ENCODE measurements at places on chromosomes 6 and 20. TPM values are rescaled to one million over a fixed set of nuclear protein-coding genes. Genes with fewer than 3 reads are reported as not detected.

TCP11 gene
- 0.07 TPM for total RNA-seq

LY6G6F gene
- total RNA-seq = not detected

NRSN1 gene
- total RNA-seq = not detected

IMPG1 gene
- total RNA-seq = not detected

SEMG1 gene
- not detected for total RNA-seq

TMEM217 gene
- 1.4 TPM for total RNA-seq

SIM1 gene
- total RNA-seq = not detected

TNXB gene
- 9.8 TPM for total RNA-seq

LTA gene
- total RNA-seq = not detected

CCN5 gene
- 3.0 TPM for total RNA-seq

RAB44 gene
- total RNA-seq = 0.03 TPM

C6orf118 gene
- not detected for total RNA-seq

ANGPT4 gene
- not detected for total RNA-seq

AIF1 gene
- total RNA-seq = not detected

DOK5 gene
- total RNA-seq = 55.3 TPM

SUMO4 gene
- total RNA-seq = 1.2 TPM

MMP24 gene
- total RNA-seq = 0.98 TPM

SLC22A7 gene
- not detected for total RNA-seq

LRP11 gene
- total RNA-seq = 66.3 TPM

ASIP gene
- total RNA-seq = not detected

PRSS35 gene
- total RNA-seq = 4.2 TPM

SLC35F1 gene
- total RNA-seq = 0.07 TPM

RHAG gene
- not detected for total RNA-seq

EMILIN3 gene
- total RNA-seq = not detected

COX4I2 gene
- 0.13 TPM for total RNA-seq

ANKRD60 gene
- total RNA-seq = not detected
